ENCODE measurements at places on chromosomes 2 and 18. TPM values are rescaled to one million over a fixed set of nuclear protein-coding genes. Genes with fewer than 3 reads are reported as not detected.

Gene CKAP2L
- 3.0 TPM for total RNA-seq

Gene NAT8
- not detected for total RNA-seq

Gene SPR
- total RNA-seq = 46.5 TPM

Gene ATP8B1
- 67.3 TPM for total RNA-seq

Gene SNRNP27
- total RNA-seq = 28.2 TPM

Gene TRIB2
- 13.9 TPM for total RNA-seq

Gene DCC
- total RNA-seq = under 0.01 TPM
